GM03348 (cell line): ENCODE measurements at places on chromosomes 13 and 19.

- DNase-seq: no peak
Measured at GRCh38 chr19:9535934-9536333, 2.5 kb downstream of the ZNF426 start.

DNA sequence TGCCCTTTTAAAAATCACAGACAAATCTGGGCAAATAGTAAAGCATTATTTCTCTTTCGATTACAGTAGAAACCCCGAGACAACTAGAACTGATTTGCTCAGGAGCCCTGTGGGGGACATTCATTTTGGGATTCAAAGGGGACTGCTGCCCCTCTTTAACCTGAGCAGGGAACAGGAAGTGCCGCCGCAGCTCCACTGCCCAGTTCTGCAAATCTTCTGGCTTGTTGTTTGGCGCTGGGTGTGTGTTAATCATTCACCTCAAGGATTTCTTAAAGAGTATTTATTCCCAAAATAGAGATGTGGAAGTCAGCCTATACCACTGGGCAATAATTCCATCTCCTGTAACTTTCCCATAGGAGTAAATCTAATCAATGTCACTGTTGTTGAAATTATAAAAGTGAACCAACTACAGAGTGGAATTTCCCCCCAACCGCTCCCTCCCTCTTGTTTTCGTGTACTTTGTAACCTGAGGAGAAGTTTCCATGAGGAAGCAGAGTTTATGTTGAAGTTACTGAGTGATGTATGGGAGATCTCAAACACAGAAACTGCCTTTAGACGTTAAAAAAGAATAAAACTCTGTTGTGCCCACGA, 515.8 kb downstream of the KLF12 start:
- no peak for DNase-seq

- DNase-seq: peak; percentile 65
Measured at GRCh38 chr13:35470671-35471661, 5.5 kb downstream of the MAB21L1 start.

- no peak for DNase-seq
Measured at GRCh38 chr19:32475141-32476031, 69.8 kb downstream of the DPY19L3 start.

- no peak for DNase-seq
Measured at GRCh38 chr19:19816679-19817078, 4.9 kb downstream of the ZNF506 start.

- DNase-seq: peak; percentile 39
Measured at GRCh38 chr13:50676602-50677001, 166.9 kb downstream of the DLEU7 start.

DNA sequence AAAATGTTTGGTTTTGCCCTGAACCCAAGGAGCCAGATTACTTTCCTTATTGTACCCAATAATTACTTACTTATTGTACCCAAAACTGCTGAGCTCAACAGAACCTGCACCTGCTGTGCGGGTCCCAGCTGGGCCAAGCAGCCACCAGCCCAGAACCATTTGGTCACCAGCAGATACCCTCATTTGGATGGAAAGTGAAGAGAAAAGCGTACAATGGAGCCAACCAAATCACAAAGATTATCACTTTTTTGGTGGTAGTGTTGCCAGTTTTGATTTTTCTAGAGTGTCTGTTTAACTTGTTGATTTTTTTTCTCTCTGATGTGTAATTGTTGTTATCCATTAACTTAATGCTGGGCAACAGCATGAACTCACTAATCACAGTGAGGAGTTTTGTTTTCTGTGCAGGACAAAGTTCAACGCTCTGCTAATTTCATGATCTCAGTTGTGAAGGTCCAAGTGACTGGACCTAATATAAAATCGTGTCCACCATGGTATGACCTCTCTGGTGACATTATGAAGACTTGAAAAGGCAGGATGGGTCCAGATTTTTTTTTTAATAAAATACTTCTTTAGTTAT, 23.8 kb downstream of the SPATA13 start:
- no peak for DNase-seq

DNA sequence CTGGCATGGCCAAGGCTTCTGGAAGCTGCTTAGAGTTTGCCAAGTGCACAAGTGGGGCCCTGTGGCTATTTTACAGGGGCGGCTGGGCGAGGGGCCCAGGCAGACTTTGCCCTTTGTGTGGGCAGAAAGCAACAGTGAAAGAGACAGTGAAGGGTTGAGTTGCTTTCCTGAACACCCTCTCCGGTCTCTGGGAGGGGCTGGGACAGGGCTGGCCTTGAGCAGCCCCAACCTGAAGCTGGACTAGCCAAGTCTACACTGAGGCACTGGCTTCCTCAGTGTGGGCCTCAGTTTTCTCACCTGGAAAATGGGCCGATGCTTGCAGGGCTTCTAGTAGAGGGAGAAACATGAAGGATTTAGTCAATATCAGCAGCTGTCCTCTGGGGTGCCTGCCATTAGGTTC, 2.4 kb upstream of the HOMER3 start:
- DNase-seq: no peak

DNA sequence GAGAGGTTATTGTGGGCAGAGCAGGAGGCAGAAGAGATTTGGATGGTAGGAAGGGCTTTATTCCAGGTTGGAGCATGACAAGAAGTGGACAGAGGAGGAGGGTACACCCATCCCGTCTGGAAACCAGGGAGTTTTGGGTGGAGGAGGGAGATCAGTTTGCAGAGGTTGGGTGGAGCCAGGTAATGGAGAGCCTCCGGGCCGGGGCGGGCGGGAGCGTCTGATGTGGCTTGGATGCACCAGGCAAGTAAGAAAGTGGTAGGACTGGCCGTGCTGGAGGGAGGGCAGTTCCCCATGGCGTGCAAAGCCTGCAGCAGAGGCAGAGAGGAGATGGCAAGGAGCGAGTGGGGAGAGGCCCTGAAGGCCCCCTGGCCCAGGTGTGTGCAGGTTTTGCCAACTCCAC, 10.9 kb downstream of the IGFLR1 start:
- no peak for DNase-seq

- no peak for DNase-seq
Measured at GRCh38 chr13:93268327-93269028, 41.9 kb downstream of the GPC6 start.

DNA sequence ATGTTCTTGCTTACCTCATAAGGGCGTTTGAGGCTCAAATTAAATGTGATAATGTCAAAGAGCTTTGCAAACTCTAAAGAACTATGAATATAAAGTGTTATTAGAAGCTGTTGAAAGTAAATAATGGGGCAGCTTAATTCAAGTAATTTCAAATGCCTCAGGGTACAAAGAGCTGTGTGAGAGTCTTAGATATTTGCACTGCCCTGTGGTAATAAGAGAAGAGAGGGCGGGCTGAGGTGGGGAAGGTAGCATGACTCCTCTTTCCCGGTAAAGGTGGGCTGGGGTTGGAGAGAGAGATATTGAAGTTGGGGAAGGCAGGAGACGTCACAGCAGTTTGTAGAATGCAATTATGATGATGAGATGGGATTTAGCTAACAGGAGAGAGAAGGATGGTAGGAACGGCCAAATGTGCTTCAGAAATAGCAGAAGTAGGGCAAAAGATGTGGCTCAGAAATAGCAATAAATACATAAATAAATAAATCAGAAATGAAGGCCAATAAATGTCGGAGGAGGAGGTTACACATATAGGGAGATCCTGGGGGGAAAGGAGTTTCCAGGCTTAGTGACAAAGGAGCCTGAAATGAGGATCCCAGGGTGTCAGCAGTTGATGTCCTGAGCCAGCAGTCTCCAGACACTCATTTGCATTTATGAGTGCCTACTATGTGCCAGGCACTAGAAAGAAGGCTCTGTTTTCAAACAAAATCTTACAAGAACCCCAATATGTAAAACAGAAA, 35.7 kb upstream of the RCBTB2 start:
- no peak for DNase-seq
